ENCODE measurements at places on chromosomes 5 and 9. TPM values are rescaled to one million over a fixed set of nuclear protein-coding genes. Genes with fewer than 3 reads are reported as not detected.

DNA sequence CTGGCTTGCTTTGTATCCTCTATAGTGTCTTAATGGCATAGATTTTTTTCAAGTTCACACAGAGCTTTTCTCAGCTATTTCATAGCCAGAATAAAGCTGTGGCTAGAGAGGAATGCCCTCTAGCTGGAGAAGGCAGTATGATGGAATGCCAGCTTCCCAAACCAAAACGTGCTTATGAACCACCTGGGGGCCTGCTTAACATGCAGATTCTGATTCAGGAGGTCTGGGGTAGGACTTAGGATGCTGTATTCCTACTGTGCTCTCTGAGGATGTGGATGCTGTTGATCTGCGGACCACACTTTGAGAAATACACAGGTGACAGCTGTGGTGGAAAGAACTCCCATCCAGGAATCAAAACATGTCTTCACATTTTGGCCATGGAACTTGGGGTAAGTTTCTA lies 49.9 kb upstream of the DPYSL3 start:
- DNase-seq = no peak

DNA sequence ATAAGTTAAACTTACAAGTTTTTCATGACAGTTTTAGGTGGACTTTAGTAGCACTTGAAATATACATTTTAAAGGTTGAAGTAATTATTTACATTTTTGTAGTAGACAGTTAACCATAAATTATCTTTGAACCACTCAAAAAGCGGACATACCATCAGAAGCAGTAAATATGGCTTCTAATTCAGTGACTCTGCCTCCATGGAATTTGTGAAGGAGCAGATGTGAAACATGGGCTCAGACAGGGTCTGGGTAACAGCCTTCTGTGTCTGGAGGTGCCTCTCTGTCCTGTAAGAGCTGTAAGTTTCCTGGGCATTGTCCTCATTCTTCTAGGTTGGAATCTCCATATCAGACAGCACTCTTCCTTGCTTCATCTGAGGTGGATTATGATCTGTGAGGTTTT lies 12.4 kb downstream of the RLN2 start:
- DNase-seq = no peak

DNA sequence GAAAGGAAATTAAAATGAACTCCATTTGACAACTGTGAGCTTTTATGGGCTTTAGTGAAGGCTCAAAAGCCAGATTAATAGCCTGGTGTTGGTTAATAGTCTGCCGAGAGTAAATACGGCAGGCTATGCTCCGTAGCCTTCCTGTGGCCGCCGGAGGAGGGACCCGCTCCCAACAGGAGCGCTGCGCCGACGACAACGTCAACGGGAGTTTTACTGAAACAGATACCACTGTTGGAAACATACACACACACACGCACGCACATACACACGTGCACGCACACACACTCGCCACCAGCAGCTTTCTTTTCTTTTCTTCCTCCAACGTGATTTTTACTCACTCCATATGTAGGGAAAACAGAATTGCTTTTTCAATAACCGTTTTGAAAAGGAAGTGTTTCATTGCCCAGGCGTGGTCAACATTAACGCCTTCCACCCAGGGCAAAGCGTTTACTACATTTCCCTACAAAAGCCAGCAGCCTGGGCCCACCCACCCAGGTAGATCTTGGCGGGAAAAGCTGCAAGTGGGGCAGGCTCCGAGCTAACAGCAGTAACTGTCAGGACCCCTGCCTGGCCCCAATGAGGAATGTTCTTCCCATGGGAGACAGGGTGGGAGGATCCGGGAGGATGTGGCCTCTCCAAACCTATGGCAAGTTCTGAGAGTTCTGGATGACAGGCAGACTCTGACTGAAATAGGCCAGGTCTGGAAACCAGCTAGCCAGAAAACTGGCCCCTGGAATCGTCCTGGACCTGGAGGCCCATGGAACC lies 72.3 kb downstream of the PAX5 start:
- no peak for DNase-seq

DNA sequence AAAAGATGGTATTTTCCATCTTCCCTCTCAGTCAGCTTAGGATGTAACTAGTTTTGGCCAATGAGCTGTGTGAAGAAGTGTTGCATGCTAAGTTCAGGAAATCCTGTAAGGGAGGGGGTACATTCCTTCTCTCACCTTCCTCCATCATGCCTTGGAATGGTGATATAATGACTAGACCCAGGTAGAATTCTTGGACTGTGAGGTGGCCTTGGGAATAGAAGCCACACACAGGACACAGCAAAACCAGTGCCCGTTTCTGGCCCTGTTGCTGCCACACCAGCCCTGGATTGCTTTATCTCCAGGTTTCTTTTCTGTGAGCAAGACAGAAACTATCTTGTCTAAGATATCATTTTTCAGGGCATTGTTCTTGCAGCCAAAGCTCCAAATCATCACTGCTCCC lies 10.5 kb upstream of the ZNF354A start:
- DNase-seq = no peak

- DNase-seq = peak; percentile 9
Measured at GRCh38 chr5:171520300-171521174, 101.1 kb downstream of the FGF18 start.

- no peak for DNase-seq
Measured at GRCh38 chr5:61215996-61216395, 53.7 kb upstream of the SMIM15 start.

- no peak for DNase-seq
Measured at GRCh38 chr5:146009020-146009419, 72.6 kb downstream of the SH3RF2 start.

GRCh38 chr5:110053205-110053604 lies 363.5 kb downstream of the MAN2A1 start:
- no peak for DNase-seq

GRCh38 chr5:157253547-157253946 lies 12.4 kb upstream of the CYFIP2 start:
- peak; percentile 5 for DNase-seq

The EQTN gene
- not detected for polyA plus RNA-seq

The GABBR2 gene
- 1.6 TPM for polyA plus RNA-seq

All from BJ (cell line).